ENCODE measurements at places on chromosomes 4 and X.

DNA sequence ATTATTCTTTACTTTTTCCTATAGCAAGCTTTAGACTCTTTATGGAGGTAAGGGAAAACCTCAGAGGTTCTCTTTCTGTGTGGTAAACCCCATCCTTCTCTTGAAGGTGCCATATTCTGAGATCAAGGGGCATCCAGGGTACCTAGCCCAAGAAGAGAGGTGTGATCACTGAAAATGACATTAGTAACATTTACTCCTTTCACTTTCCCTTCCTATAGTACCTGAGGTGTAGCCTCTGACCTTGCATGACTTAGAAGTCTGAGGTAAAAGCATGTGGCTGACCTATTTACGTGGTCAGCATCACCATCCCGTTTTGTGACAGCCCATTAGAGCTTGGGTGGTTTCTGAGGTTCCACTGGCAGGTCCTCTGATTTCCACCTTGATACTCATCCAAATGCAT is 25.7 kb downstream of the SGMS2 start:
- no peak for DNase-seq

DNA sequence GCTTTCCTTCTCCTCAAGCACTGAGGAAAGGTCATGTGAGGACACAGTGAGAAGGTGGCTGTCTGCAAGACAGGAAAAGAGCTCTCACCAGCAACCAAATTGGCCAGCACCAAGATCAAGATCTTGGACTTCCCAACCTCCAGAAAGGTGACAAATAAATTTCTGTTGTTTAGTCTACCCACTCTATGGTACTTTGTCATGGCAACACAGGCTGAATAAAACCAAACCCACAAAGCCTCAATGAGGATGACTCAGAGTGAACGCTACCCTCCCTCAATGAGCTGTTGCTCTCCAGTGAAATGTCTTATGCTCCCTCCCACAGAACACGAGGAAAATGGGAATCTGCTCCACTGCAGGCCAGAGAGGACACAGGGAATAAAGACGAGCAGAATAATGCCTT is 244.1 kb downstream of the RAB28 start:
- DNase-seq = no peak

- no peak for DNase-seq
Measured at GRCh38 chrX:124842205-124842604, 477.5 kb upstream of the TEX13C start.

- no peak for DNase-seq
Measured at GRCh38 chr4:3676907-3677747, 89.1 kb upstream of the ADRA2C start.

GRCh38 chr4:77579406-77580076 is 26.1 kb upstream of the CXCL13 start:
- no peak for DNase-seq

- no peak for DNase-seq
Measured at GRCh38 chr4:158068068-158068467, 104.8 kb downstream of the GASK1B start.

- DNase-seq = peak; percentile 46
Measured at GRCh38 chrX:118974908-118975671, 672 bp downstream of the LONRF3 start.

- no peak for DNase-seq
Measured at GRCh38 chr4:89469930-89470375, 162.4 kb upstream of the GPRIN3 start.

- peak; percentile 40 for DNase-seq
Measured at GRCh38 chr4:80365928-80366327, 30.4 kb downstream of the CFAP299 start.

- no peak for DNase-seq
Measured at GRCh38 chr4:101306225-101306624, 41.1 kb downstream of the PPP3CA start.

GRCh38 chrX:28246675-28247074 is 265.4 kb upstream of the DCAF8L1 start:
- DNase-seq = no peak

DNA sequence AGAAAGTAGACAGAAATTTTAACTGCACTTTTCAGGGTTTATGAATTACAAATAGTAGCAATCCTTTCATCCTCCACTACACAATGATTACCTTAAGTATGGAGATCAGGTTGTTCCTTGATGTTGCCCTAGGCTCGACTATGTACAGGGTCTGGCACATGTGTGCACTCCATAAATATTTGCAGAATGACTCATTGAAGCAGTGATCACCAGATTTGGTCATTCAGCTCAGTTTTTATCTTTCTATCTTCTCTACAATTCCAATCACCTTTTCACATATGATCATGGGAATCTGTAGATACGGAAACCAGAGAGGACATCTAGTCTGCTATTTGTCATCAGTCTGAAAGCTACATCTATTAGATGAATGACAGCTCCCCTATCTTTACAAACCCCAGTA is 171.7 kb upstream of the HCCS start:
- no peak for DNase-seq

GRCh38 chrX:109830704-109831206 is 97.7 kb upstream of the ACSL4 start:
- no peak for DNase-seq
